ENCODE measurements at places on chromosomes 2 and 18.

- DNase-seq, result peak; percentile 61
Observed at GRCh38 chr2:136378712-136379595, 261.0 kb upstream of the CXCR4 start.

DNA sequence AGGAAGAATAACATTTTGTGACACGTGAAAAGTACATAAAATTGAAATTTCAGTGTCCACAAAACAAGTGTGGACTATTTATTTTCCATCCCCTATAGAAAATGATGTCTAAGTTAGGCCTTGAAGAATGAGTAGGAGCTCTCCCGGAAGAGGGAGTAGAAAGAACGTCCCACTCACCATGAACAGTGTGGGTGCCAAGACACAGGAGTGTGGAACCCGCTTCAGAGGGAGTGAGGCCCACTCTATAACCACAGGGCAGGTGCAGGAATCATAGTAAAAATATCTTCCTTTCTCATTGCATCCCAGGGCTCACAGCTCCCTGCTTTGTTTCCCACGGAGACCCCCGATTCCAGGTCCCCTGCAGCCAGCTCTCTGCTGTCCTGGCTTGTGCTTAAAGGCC, 5.2 kb downstream of the KCNF1 start:
- DNase-seq, result no peak

- no peak for DNase-seq
Observed at GRCh38 chr2:168686452-168687191, 115.8 kb upstream of the NOSTRIN start.

- DNase-seq, result no peak
Observed at GRCh38 chr2:18860179-18860578, 270.8 kb upstream of the NT5C1B start.

GRCh38 chr2:10212827-10213226, 89.9 kb upstream of the HPCAL1 start:
- DNase-seq, result no peak

DNA sequence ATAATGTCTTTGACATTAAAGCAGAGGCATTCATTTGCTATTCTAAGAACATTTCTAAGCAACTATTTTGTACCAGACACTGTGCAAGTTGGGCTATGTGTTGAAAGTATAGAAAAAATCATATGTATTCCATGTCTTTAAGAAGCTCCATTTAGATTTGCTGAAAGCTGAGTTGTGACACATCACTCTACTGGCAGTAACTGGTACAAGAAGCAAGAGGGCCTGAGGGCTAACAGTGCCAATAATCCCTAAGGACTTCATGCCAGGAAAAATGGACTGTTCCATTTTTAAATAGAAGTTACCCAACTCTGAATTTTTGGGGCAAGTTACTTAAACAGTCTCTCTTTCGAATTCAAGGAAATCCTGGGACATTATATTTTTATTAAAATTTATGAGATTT, 178.7 kb downstream of the SRBD1 start:
- no peak for DNase-seq

DNA sequence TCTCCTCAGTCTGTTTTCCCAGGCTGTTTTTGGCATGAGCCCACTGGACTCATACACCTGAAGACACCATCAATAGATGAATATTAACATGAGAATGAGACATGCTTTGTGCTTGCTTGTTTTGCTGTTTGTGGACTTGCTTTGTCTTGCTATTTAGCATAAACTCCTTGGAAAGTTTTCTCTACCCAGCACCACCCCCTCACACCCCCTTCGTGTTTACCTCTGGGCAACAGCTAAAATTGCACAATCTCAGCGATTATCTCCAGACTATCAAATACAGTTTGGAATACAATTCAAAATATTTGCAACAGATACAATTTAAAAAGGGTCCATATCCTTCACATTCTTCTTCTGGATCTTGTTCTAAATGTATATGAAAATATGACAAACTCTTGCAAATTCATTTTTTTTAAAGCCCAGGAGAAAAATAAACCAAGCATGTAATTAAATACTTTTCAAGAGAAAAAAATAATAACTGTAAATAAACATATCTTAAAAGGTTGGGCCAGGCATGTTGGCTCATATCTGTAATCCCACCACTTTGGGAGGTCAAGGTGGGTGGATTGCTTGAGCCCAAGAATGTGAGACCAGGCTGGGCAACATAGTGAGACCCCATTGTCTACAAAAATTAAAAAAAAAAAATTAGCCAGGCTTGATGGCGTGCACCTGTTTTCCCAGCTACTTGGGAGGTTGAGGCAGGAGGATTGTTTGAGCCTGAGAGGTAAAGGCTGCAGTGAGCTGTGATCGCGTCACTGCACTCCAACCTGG, 32.3 kb upstream of the PMAIP1 start:
- no peak for DNase-seq

GRCh38 chr2:107932979-107933378, 53.3 kb upstream of the SLC5A7 start:
- no peak for DNase-seq

DNA sequence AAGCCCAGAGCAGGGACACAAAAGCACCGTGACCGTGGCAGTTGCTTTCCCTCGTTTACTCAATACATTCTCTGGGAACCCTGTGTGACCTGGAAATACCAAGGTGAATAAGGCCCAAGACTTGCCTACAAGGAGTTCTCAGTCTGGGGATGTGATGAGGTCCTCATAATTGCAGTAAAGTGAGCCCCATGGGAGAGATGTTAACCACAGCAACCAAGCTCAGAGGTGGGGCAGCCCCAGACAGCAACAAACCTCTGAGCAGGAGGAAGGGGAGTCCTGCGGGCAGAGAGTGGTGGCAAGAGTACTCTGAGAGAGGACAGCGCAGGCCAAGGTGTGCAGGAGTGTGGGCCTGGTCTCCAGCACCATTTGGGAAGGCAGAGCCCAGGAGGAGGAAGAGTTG, 91.6 kb downstream of the TTC32 start:
- no peak for DNase-seq

GRCh38 chr2:34305587-34305986, 706.5 kb upstream of the FAM98A start:
- DNase-seq, result no peak

DNA sequence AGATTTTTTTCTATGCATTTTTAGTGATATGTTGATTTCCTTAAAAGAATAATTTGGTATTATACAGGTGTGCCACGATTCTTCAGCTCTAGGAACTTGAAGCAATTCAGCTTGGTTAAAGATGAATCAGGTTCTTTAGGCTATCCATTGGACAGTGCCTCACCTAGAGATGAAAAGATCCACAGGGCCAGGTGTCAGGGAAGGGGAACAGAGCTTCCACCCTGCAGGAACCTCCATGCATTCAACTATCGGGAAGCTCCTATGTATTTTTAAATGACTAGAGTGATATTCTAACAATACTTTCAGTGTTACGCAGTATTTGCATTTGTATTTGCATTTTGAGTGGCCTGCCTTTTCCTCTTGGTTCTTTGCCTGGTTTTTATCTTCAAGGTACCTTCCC, 40.2 kb downstream of the PKP4 start:
- DNase-seq, result no peak

DNA sequence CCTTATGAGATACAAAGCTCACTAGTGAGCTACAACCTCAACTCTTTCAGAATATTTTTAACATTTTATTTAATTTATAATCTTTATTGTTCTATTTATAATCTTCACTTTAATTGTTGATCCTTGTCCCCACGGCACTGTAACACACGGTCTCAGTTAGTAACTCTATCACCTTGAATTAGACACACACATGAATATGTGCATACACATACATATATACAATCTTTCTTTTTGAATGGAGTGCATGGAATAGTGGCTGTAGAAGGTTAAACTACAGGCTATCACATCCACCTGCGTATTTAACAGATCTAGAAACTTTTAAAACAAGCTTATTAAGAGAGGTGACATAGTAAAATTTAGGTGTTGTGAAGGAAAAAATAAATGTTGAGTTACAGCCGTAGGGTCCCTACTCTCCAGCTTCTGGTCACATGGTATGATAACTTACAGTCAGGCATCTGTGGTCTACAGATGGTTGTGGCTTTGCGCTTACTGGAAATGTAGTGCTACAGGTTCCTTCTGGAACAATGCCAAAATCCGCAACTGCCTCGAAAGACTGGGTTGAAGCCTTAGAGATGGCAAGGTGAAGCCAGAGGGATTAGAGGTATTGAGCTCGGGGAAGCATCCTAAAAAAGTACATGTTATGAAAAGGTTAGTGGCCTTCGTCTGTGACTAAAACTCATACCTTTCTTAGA, 1324.1 kb upstream of the SLC39A10 start:
- no peak for DNase-seq

- no peak for DNase-seq
Observed at GRCh38 chr18:48844271-48844670, 106.5 kb downstream of the SMAD7 start.

DNA sequence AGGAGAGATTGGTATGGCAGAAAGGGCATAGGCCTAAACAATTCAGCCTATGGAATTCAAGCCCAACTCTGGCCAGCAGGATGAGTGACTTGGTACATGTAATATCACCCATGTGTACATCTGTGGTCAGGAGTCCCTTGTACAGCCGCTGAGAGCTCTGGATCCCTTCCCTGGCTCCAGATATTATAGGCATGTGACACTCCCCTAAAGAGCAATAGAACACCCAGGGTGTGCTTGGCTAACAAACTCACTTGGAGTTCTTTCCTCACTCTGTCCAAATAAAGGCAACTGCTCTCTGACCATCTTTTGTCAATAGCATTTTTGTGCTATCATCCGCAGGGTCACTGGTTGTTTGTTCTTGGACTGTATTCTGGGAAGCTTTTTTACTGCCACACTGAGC, 197.4 kb upstream of the NCKAP5 start:
- no peak for DNase-seq

DNA sequence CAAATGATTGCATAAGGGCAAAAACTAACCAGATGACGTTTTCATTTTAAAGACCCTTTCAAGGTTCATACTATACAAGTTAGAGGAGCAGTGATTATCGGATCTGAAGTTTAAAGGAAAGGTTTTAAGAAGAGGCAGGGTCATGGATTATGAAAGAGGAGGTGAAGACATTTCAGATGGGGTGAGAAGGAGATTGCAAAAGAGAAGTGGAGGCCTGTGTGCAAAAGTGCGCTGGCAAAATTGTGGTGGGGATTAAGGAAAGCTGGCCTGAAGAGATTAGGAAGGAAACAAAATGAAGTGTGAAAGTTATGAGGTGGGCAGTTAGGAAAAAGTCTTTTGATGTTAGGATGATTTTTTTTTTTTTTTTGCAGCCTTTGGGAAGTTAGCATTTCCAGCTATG, 935.7 kb upstream of the FAM98A start:
- no peak for DNase-seq

DNA sequence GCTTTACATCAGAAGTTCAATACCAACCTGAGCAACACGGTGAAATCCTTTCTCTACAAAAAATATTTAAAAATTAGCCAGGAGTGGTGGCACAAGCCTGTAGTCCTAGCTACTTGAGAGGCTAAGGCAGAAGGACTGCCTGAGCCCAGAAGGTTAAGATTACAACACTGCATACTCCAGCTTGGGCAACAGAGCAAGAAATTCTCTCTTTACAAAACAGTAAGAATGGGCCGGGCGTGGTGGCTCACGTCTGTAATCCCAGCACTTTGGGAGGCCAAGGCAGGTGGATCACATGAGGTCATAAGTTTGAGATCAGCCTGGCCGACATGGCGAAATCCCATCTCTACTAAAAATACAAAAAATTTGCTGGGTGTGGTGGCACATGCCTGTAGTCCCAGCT, 113.2 kb downstream of the USP34 start:
- DNase-seq, result peak; percentile 2

- no peak for DNase-seq
Observed at GRCh38 chr2:175892046-175892445, 110.0 kb downstream of the LNPK start.

DNA sequence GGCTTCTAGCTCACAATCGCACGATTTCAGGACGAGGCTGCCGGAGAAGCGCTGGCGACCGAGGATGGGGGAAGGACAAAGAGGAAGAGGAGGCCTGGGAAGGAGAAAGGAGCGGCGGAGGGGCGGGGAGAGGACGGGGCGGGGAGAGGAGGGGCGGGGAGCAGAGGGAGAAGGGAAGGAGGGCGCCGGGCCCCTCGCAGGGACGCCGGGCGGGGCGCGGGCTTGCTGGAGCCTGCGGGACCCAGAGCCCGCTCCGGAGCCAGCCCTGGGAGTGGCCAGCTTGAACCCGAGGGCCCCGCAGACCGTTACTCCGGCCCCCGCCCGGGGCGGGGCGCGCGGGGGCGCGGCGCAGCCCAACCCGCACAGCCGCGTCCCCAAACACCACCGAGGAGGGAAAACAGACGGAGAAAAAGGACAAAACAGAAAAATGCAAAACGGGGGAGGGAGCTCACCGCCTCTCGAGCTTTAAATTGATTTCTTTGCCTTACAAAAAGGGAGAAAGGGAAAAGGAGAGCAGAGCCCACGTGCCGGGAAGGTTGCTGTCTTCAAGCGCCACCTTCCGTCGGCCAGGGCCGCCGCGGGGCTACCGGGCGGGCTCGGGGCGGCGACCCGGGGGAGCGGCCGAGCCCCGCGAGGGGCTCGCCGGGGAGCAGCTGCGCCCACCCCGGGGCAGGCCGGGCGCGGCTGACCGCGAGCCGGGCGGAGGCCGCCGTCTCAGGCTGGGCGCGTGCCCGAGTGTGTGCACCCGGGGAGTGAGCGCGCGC, 781 bp upstream of the SOX11 start:
- DNase-seq, result no peak

- peak; percentile 59 for DNase-seq
Observed at GRCh38 chr2:48209214-48209885, 303.1 kb upstream of the FBXO11 start.

DNA sequence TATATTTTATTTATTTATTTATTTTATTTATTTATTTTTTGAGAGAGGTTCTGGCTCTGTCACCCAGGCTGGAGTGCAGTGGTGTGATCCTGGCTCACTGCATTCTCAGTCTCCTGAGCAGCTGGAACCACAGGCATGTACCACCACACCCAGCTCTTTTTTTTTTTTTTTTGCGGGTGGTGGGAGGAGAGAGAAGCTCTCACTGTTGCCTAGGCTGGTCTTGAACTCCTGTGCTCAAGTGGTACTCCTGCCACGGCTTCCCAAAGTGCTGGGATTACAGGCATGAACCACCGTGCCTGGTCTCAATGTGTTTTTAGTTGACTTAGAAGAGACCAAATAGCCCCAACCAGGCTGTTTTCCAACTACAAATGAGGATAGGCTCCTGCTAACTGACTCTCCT, 80.7 kb downstream of the PDCL3 start:
- no peak for DNase-seq

GRCh38 chr2:29108225-29108624, 7.0 kb upstream of the CLIP4 start:
- DNase-seq, result peak; percentile 53

GRCh38 chr2:37891846-37892435, 33.1 kb upstream of the RMDN2 start:
- no peak for DNase-seq

DNA sequence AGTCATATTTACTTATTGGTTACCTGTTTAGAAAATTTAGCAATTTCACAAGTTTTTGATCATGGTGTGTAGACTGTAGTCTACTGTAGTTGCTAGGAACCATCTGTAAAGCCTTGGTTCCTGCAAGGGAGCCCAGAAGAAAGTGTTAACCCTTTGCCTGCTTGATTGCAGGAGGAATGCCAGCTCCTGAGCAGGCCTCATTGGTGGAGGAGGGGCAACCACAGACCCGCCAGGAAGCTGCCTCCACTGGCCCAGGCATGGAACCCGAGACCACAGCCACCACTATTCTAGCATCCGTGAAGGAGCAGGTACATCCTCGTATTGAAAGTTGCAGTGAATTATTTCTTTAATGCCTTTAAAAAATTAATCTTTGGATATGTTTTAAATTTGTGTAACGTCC, 76.3 kb downstream of the PKP4 start:
- DNase-seq, result no peak

Data from inflammatory macrophage (primary cell).